ENCODE measurements at places on chromosomes 6 and 20. TPM values are rescaled to one million over a fixed set of nuclear protein-coding genes. Genes with fewer than 3 reads are reported as not detected.
A peak's percentile ranks its signal among the peaks of the same experiment; 100 is the strongest.

GRCh38 chr6:13508711-13509705 is 21.6 kb upstream of the GFOD1 start:
- peak overlapping the region; percentile 12 for H3K27ac ChIP-seq
- no peaks in the 10 kb centered on the region for H3K36me3 ChIP-seq
- DNase-seq = peak; percentile 32
- H3K4me1 ChIP-seq = peaks cover 24% of the 10 kb centered on the region

Gene SOX12
- total RNA-seq = 9.9 TPM

GRCh38 chr20:41476013-41476441 is 109.4 kb upstream of the EMILIN3 start:
- no peak overlapping the region for H3K4me3 ChIP-seq
- peaks cover 19% of the 10 kb centered on the region for H3K4me1 ChIP-seq
- DNase-seq = no peak
- peak overlapping the region; percentile 44 for H3K27ac ChIP-seq

- peaks cover 21% of the 10 kb centered on the region for H3K4me1 ChIP-seq
- H3K27ac ChIP-seq = no peak overlapping the region
- no peaks in the 10 kb centered on the region for H3K27me3 ChIP-seq
- no peaks in the 10 kb centered on the region for H3K36me3 ChIP-seq
- no peak for DNase-seq
These were observed 128.4 kb upstream of the SGK1 start for GRCh38 chr6:134446218-134446848.

DNA sequence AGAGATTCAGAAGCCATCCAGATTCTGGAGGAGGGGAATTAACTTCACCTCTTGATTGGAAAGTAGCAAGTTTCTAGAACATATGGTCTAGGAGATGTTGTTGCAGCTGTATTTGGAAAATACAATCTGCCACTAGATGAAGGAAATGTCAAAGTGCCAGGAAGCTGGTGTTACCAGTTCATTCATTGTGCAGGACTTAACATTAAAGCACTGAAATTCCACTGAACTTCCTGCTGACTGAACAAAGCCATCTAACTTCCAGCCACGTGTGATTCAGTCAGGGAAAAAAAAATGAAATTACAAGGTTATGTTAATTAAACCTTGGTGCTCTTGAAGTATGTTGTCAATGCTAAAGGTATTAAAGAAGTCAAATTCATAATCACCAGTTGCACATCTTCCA is 321.5 kb upstream of the SASH1 start:
- H3K4me1 ChIP-seq = no peaks in the 10 kb centered on the region
- H3K27me3 ChIP-seq = no peaks in the 10 kb centered on the region
- H3K27ac ChIP-seq = no peak overlapping the region
- H3K4me3 ChIP-seq = no peak overlapping the region
- DNase-seq = no peak
- H3K36me3 ChIP-seq = peaks cover 8% of the 10 kb centered on the region

Gene ANGPT4
- not detected for total RNA-seq

- peak overlapping the region; percentile 14 for H3K27ac ChIP-seq
- no peaks in the 10 kb centered on the region for H3K36me3 ChIP-seq
These were observed 432.8 kb downstream of the GJA1 start for GRCh38 chr6:121868206-121868605.

DNA sequence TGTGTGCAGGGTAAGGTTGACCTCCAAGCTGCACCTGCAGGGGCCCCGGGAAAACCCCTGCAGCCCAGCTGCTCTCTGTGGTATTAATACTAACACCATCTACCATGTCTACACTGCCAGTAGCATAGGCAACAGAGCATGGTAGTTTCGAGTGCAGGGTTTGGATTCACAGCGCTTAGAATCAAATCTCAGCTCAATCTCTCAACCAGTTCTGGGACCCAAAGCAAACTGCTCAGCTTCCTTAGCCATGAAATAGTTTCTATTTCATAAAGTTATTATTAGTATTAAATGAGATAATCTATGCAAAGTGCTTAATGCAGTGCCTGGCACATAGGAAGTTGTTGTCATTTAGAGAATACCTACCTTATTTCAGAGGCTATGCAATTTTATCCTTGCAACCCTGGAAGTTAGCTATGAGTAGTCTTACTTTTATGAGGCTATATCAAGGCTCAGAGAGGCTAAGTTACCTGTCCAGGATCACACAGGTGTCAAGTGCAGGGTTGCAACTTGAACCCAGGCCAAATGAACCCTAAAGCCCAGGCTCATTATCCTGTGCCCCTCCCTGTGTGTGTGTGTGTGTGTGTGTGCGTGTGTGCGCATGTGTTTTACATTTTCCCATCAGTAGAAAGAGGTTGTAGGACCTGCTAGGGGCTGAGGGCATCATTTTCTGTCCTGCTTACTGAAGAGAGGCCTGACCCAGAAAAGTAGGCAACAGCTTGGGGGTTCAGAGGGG is 27.6 kb upstream of the MRPS18A start:
- H3K4me1 ChIP-seq = peaks cover 38% of the 10 kb centered on the region

DNA sequence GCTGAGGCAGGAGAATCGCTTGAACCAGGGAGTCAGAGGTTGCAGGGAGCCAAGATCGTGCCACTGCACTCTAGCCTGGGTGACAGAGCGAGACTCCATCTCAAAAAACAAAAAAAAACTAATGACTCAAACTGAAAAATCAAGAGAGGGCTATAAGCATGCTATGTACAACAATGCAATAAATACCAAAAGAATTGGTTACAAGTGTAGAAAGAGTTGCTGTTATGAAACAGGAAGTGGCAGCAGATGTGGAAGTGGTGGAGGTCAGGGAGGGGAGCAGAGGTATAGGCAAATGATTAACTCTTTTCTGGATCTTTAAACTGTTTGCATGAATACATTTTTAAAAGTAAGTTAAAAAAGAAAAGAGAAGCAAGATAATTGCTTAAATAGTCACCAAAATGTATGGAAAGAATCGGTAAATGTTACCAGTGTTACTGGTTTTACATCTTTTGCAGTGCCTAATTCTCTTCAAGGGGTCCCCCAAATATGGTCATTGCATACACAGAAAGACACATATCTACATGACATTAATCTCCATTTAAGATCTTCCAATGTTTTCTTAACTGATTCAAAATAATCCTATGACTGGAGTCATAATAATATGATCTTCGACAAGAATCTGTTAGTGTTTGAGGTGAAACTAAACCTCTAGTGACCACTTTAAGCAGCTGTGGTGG is 15.0 kb downstream of the CALHM6 start:
- H3K4me3 ChIP-seq = no peak overlapping the region
- no peaks in the 10 kb centered on the region for H3K36me3 ChIP-seq
- peaks cover 19% of the 10 kb centered on the region for H3K4me1 ChIP-seq
- no peaks in the 10 kb centered on the region for H3K27me3 ChIP-seq
- no peak for DNase-seq

DNA sequence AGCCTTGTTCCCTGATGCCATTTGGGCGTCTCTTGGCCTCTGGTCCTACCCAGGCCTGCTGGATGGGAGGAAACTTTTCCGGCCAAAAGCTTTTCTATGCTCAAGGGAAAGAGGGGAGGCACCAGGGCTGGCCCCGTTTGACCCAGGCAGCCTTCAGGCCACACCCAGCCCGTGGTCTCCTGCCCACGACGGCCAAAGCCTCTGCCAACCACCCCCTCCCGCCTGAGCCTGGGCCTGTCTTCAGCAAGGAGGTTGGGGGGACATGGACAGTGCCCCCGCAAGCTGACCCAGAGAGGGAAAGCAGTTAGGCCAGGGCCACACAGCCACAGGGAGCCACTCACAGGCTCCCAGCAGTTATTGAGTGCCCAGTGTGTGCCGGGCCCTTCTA is 49.5 kb downstream of the SRC start:
- no peak for DNase-seq
- H3K4me1 ChIP-seq = peaks cover 23% of the 10 kb centered on the region
- H3K27ac ChIP-seq = no peak overlapping the region
- H3K4me3 ChIP-seq = no peak overlapping the region
- no peaks in the 10 kb centered on the region for H3K36me3 ChIP-seq

DNA sequence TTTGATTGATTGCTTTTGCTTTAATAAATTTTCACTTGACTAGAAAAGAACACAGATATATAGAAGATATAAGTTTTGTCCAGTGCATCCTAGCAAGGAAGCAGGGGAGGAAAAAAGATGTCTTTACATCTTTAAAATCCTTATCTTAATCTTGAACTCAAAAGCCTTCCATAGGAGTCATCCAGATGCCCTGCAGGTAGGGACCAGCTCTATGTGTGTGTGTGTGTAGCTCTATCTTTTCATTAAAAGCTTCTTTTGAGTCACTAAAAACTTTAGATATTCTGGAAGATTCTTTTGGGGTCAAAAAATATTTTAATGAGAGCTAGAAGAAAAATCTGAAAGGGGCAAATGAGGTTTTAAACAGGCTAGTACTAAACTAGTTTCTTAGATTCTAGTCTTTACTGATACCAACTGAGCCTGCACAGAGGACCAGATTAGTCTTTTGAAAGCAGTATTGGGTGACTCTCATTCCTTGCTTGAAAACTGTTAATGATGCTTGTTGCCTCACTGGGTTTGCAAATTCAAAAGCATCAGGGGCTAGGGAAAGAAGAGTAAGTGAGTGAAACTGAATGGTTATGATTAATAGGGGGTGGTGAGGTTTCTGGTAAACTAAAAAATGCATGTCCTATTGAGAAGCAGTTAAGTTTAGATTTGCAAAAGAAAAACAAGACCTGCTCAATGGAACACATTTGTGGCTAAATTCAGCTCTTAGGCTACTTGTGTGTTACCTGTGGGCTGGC is 40.6 kb upstream of the JAG1 start:
- DNase-seq = no peak
- no peak overlapping the region for H3K4me3 ChIP-seq
- H3K27ac ChIP-seq = no peak overlapping the region
- H3K36me3 ChIP-seq = no peaks in the 10 kb centered on the region
- H3K4me1 ChIP-seq = peaks cover 32% of the 10 kb centered on the region

Gene TJAP1
- 34.7 TPM for total RNA-seq

DNA sequence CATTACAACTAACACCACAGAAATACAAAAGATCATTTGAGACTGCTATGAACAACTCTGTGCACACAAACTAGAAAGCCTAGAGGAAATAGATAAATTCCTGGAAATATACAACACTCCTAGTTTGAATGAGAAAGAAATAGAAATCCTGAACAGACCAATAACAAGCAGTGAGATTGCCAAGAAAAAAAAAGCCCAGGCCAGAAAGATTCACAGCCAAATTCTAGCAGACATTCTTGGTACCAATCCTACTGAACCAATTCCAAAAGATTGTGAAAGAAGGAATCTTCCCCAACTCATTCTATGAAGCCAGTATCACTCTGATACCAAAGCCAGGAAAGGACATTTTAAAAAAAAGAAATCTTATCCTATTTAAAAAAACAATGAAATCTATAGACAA is 7.0 kb upstream of the CDK19 start:
- no peaks in the 10 kb centered on the region for H3K36me3 ChIP-seq
- no peak for DNase-seq
- H3K27me3 ChIP-seq = no peaks in the 10 kb centered on the region
- no peaks in the 10 kb centered on the region for H3K4me1 ChIP-seq
- no peak overlapping the region for H3K27ac ChIP-seq

GRCh38 chr20:1462834-1463233 is 3.8 kb downstream of the NSFL1C start:
- peaks cover 18% of the 10 kb centered on the region for H3K4me1 ChIP-seq
- no peak overlapping the region for H3K27ac ChIP-seq
- DNase-seq = no peak
- H3K36me3 ChIP-seq = peaks cover 3% of the 10 kb centered on the region
- peaks cover 3% of the 10 kb centered on the region for H3K27me3 ChIP-seq

DNA sequence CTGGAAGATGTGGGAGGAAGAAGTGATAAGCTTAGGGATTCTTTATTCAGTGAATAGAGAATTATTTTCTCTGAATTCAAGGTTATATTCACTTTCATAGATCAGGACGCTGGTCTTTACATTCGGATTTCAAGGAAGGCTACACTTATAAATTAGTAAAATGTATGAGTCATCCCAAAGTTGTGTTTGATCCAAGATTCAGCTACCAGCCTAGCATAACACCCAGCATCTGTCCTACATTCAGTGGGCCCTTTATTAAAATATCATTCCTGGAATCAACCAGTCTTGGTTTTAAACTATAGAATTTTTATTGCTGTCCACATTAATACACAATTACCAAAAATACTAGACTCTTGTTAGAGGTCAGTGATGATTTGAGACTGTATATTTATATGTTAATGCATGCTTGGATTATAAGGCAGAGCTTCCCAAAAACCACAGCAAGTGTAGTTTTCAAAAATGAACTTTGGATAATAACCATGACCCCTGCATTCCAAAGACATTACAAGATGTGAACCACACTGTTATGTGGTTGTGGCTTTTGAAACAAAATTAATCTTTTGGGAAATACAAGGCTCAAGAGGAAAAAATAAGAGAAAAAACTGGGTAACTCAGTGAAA is 210.7 kb upstream of the CNR1 start:
- no peak overlapping the region for H3K4me3 ChIP-seq
- H3K27me3 ChIP-seq = peaks cover 12% of the 10 kb centered on the region
- H3K36me3 ChIP-seq = no peaks in the 10 kb centered on the region
- no peak overlapping the region for H3K27ac ChIP-seq
- no peak for DNase-seq

GRCh38 chr20:13461849-13462458 is 176.8 kb downstream of the TASP1 start:
- no peaks in the 10 kb centered on the region for H3K4me1 ChIP-seq
- H3K4me3 ChIP-seq = no peak overlapping the region
- peaks cover 5% of the 10 kb centered on the region for H3K36me3 ChIP-seq
- DNase-seq = no peak

DNA sequence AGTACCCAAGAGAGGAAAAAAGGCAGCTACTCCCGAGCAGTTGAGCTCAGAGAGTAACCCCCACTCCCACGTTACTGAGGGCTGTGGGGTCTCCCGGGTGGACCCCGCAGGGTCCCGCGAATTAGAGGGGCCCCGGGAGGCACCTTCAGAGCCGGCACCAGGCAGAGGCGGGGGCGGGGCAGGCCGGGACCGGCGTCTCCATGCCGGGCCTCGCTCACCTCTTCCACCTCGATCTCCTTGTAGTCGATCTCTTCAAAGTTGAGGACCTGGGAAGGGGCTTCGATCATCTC is 381 bp downstream of the MAP3K7 start:
- peak overlapping the region; percentile 98 for H3K27ac ChIP-seq
- H3K36me3 ChIP-seq = no peaks in the 10 kb centered on the region
- peaks cover 8% of the 10 kb centered on the region for H3K27me3 ChIP-seq
- peak overlapping the region; percentile 98 for H3K4me3 ChIP-seq
- peaks cover 24% of the 10 kb centered on the region for H3K4me1 ChIP-seq

GRCh38 chr6:3328145-3328544 is 69.4 kb downstream of the PSMG4 start:
- H3K4me3 ChIP-seq = no peak overlapping the region
- peaks cover 55% of the 10 kb centered on the region for H3K4me1 ChIP-seq
- H3K27ac ChIP-seq = peak overlapping the region; percentile 9
- no peak for DNase-seq

DNA sequence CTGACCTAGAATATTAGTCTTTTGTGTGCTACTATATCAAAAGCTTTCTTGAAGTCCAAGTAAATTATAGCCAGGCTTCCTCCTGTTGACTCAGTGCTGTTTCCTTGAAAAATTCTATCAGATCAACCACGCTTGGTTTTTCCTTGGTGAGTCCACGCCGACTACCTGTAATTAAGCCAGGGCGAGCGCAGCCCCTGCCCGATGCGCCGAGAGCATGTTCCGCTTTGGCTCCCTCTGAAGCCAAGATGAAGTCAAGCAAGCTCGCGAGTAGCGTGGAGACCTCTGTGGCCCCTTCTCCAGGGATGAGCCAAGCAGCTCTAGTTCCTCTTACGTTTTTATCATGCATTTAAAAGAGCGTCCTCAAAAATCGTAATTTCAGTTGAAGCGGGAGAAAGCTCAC is 641.2 kb downstream of the CDH26 start:
- H3K36me3 ChIP-seq = no peaks in the 10 kb centered on the region
- no peaks in the 10 kb centered on the region for H3K4me1 ChIP-seq
- H3K4me3 ChIP-seq = no peak overlapping the region
- no peak overlapping the region for H3K27ac ChIP-seq
- DNase-seq = no peak
- H3K27me3 ChIP-seq = peaks cover 34% of the 10 kb centered on the region

Gene CLDN20
- total RNA-seq = not detected

GRCh38 chr6:101851911-101852310 is 458.4 kb downstream of the GRIK2 start:
- no peaks in the 10 kb centered on the region for H3K27me3 ChIP-seq
- H3K4me1 ChIP-seq = no peaks in the 10 kb centered on the region
- H3K4me3 ChIP-seq = no peak overlapping the region

Measured in type B pancreatic cell (in vitro differentiated cells).